ENCODE measurements at places on chromosomes 3 and 15.

- no peak for DNase-seq
Measured at GRCh38 chr3:71582036-71582611, 1.4 kb downstream of the FOXP1 start.

DNA sequence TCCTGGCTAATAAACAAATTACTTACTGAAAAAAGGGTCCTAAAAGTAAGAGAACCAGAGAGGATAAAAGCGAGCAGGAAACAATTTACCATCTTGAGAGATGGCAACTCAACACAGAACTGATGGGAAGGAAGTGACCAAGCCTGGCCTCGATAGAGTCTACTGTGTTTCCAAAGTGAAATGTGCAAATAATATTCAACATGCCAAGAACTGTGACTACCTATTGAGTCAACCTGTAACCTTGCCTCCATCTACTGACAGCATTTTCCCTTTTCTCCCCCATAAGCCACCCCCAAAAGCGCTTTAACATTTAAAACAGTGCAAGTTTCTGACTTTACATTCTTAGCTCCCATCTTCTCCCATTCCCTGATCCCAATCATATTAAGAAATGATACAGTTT lies 75.4 kb upstream of the PSMD6 start:
- no peak for DNase-seq

DNA sequence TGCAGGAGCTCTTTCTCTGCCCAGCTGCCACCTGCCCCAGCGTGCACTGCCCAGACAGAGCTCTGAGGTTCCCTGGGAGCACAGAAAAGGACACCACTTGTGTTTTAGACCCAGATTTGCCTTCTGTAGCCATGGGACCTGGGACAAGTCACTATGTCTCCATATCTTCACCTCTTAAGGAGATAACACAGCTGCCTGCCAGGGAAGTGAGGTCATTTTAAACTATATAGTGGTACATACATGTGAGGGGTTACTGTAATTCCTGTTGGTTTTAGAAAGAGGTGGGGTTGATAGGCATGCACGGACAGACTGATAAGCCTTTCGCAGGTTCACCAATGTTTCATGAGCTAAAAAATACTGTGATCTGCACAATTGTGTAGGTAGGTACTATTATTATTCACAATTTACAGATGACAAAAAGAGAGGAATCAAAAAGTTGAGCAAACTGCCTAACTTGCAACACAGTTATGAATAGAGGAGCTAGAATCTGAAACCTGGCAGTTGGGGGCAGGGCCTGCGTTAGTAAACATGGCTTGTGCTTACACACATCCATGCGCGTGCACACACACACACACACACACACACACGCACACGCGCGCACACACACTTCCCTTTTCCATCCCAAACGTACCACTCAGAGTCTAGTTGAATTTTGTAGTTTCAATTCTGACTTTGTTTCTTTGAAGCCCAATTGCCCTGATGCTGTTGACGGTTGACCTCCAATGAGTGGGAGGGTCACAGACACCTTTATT lies 193.6 kb downstream of the FAM43A start:
- DNase-seq = no peak

DNA sequence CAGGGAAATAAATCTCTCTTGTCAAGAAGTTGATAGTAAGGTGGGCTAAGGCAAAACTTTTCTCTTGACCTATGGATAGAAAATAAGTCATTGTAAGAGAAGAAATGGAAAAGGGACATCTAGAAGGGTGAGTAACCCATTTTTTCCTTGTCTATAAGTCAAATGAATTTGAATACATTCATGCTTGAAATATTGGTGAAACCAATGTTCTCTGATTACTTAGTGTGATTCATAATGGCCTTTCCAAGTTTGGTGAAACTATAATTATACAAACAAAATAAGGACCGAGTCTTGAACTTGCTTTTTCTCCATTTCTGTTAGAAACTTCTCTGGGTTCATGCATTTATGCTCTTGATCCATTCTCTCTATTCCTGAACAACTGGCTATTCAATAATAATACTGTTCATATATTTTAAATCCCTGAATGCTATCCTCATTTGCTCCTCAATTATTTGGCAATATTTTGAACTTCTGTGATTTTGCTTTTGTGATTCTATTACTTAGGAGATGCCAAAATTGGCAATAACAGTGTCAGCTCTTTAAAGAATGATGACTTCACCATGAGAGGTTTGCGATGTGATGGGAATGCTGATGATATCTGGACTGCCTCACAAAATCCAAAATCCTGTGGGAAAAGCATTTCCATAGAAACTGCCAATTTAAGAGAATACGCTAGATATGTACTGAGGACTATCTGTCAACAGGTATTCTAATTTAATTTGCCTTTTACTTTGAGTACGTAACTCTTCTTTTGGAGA lies 12.3 kb downstream of the P2RY12 start:
- no peak for DNase-seq
